ENCODE measurements at places on chromosomes 12 and 14.
A peak's percentile ranks its signal among the peaks of the same experiment; 100 is the strongest.

DNA sequence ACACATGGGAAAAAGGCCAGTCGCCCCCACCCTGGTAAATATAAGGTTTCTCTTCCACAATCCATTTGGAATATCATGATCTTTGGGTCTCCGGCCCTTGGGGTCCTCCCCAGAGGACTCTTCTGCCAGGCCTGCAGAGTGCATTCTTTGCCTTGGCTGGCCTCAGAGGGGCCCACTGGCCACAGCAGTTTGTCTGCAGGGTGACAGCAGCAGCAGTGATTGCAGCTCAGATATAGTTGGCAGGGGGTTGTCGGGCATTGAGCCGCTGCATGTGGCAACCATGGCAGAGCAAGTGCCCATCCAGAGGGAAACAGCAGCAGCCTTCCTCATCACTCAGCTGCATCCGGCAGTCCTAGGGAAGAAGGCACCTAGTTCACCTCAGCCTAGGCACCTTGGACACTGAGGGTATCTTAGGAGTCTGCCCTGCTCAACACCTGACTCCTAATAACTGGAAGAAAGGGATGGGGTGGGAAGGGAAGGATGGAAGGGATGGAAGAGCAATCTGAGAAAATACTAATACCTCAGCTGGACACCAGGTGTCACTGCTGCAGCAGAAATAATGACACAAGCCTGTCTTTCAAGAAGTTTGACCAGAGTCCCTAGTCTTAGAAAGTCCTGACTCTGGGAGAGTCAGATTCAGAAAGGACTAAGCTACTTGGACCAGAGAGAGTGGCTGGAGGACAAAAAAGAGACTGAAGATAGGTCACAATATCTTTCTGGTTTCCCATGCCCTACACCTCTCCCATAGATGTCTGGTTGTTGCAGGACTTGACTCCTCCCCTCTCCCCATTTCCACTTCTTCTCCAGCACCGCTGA lies 8.9 kb downstream of the AJUBA start:
- H3K27me3 ChIP-seq: peaks cover 25% of the 10 kb centered on the region
- H3K4me3 ChIP-seq: no peak overlapping the region
- H3K27ac ChIP-seq: no peak overlapping the region
- H3K36me3 ChIP-seq: no peaks in the 10 kb centered on the region

- H3K27me3 ChIP-seq: no peaks in the 10 kb centered on the region
- no peaks in the 10 kb centered on the region for H3K4me1 ChIP-seq
- H3K4me3 ChIP-seq: no peak overlapping the region
These were observed 39.5 kb downstream of the ZFYVE21 start for GRCh38 chr14:103755060-103755459.

DNA sequence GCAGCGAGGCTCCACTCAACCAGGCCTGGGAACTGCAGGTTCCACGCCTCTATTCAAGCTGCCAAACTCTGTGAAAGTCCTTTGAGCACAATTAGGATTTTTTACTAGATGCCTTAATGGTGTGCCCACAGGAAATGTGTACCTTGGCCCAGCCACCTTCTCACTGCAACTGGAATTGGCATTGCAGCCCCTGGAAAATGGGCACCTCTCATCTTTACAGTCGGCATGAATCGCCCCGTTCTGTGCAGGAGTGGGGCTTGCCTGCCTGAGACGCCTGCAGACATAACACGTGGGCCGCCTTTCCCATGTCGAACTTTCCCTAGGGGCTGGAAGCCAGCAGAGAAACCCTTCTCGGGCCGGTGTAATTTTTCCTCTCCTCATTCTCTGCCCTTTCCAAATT lies 42.0 kb upstream of the ELK3 start:
- ATAC-seq: no peak
- no peaks in the 10 kb centered on the region for H3K27me3 ChIP-seq
- no peak overlapping the region for H3K4me3 ChIP-seq
- H3K4me1 ChIP-seq: peaks cover under 1% of the 10 kb centered on the region
- no peaks in the 10 kb centered on the region for H3K36me3 ChIP-seq

DNA sequence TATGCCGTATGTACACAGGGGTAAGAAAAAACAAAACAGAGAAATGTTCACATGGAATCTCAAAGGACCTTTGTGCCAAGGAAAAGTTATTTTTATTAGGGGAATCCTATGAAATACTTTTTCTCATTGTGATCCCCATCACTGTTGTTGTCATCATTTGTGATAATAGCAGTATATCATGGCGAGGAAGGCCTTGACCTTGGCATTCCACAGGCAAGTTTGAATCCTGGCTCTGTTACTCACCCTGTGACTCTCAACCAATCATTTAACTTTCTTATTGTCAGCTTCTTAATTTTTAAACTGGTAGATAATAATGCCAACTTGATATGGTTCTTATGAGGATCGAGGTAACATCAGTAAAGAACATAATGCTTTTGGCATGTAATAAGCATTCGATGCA lies 142.2 kb upstream of the DDHD1 start:
- no peaks in the 10 kb centered on the region for H3K36me3 ChIP-seq
- no peaks in the 10 kb centered on the region for H3K4me1 ChIP-seq
- H3K27me3 ChIP-seq: no peaks in the 10 kb centered on the region
- H3K27ac ChIP-seq: no peak overlapping the region
- no peak for ATAC-seq
- H3K4me3 ChIP-seq: no peak overlapping the region

DNA sequence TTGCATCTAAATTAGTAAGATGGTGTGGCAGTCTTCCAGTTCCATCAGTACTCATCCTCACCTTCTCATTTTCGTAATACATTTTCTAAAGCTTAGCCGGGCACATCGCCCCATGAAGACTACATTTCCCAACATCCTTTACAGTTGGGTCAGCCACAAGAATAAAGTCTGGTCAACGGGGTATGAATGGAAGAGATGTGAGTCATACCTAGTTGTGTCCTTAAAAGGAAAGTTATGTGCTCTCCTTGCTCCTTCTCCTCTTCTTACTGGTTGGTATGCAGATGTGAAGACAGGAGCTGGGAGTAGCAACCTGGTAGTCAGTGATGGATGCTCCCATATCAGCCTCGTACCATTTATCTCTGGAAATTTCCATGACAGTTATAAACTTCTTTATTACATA lies 35.9 kb upstream of the EGLN3 start:
- H3K27ac ChIP-seq: no peak overlapping the region
- no peak for ATAC-seq
- H3K36me3 ChIP-seq: no peaks in the 10 kb centered on the region
- H3K27me3 ChIP-seq: no peaks in the 10 kb centered on the region
- no peak overlapping the region for H3K4me3 ChIP-seq

GRCh38 chr14:51554953-51555352 lies 96.8 kb upstream of the FRMD6 start:
- H3K4me3 ChIP-seq: no peak overlapping the region
- no peaks in the 10 kb centered on the region for H3K36me3 ChIP-seq
- no peak overlapping the region for H3K27ac ChIP-seq
- peaks cover 17% of the 10 kb centered on the region for H3K27me3 ChIP-seq

DNA sequence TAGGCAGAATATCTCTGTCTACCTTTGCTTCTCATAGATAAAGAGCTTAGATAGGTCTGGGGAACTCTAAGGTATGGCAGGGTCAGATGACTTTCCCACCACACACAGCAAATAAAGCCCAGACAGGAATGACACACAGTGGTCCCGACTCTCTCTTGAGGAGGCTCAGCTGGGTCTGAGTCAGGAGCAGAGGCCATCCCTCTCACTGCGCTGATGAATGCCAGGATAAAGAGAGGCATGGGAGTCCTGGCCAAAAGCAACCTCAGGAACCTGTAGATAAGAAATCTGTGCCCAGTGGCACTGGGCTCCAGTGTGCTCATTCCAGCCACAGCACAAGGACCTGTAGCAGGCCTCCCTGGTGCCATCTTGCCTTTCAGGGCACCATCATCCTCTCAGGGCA lies 129.4 kb upstream of the PARP11 start:
- H3K27ac ChIP-seq: no peak overlapping the region
- no peak overlapping the region for H3K4me3 ChIP-seq
- no peaks in the 10 kb centered on the region for H3K4me1 ChIP-seq
- no peaks in the 10 kb centered on the region for H3K36me3 ChIP-seq
- no peak for ATAC-seq

DNA sequence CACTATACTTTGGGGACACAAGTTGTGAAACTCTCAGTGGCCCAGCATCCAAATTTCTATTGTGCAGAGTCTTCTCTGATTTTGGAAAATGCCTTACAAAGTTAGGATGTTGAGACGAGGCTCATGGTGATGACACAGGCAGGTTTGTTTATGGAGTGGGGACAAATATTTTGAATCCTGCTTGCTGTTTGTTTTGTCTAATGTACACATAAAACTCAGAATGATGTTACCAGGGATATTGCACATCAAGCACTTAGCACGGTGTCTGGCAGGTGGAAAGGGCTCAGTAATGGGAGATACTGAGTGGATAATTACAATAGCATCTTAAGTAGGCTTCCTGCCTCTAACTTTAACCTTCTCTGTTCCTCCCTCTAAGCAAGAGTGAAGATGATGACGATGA lies 628.9 kb upstream of the TBX3 start:
- H3K36me3 ChIP-seq: no peaks in the 10 kb centered on the region
- ATAC-seq: no peak
- no peak overlapping the region for H3K27ac ChIP-seq
- no peak overlapping the region for H3K4me3 ChIP-seq
- H3K27me3 ChIP-seq: no peaks in the 10 kb centered on the region
- H3K4me1 ChIP-seq: no peaks in the 10 kb centered on the region

DNA sequence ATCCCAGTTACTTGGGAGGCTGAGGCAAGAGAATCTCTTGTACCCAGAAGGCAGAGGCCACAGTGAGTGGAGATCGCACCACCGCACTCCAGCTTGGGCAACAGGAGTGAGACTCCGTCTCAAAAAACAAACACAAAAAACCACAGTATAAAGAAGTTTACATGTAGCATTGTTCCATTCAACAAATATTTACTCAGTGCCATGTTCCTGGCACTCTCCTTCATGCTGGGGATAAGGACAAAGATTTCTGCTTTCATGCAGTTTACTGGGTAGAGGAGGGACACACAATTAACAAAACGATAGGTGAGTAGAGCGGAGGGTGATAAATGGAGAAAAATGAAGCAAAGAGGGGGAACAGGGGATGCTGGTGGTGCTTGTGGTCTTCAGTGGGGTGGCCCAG lies 68.2 kb upstream of the OVCH1 start:
- ATAC-seq: peak; percentile 24
- no peaks in the 10 kb centered on the region for H3K36me3 ChIP-seq
- H3K4me3 ChIP-seq: no peak overlapping the region
- H3K27me3 ChIP-seq: peaks cover 36% of the 10 kb centered on the region
- no peak overlapping the region for H3K27ac ChIP-seq

DNA sequence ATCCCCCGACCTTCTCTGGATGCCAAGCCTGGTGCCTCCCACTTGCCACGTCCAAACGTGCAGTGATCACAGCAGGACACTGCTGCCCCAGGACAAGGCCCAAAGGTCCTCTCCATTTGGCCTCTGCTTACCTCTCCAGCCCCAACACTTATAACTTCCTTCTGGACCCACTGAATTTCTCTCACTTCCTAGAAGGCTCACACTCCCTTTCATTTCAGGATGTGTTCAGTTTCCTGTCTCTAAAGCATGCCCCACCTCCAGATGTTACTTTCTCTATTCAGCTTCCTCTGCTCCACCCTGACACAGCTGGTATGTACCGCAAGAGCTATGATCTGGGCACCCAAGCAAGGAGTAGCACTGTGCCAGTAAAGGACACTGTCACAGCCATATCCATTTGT lies 33.0 kb downstream of the CDKL1 start:
- H3K27me3 ChIP-seq: no peaks in the 10 kb centered on the region
- peak overlapping the region; percentile 84 for H3K4me3 ChIP-seq
- peaks cover 5% of the 10 kb centered on the region for H3K36me3 ChIP-seq
- peak; percentile 99 for ATAC-seq
- H3K4me1 ChIP-seq: peaks cover 39% of the 10 kb centered on the region
- peak overlapping the region; percentile 91 for H3K27ac ChIP-seq

All from stimulated activated memory B cell treated with anti-CD40 and anti-IgM and Interleukin-4, amounts not matched to agents 10 μg/mL and 1 μg/mL and 100 μg/mL, for 72 hours (primary cell).